Amniotic stem cell (primary cell): ENCODE measurements at places on chromosomes 5 and 9.

DNA sequence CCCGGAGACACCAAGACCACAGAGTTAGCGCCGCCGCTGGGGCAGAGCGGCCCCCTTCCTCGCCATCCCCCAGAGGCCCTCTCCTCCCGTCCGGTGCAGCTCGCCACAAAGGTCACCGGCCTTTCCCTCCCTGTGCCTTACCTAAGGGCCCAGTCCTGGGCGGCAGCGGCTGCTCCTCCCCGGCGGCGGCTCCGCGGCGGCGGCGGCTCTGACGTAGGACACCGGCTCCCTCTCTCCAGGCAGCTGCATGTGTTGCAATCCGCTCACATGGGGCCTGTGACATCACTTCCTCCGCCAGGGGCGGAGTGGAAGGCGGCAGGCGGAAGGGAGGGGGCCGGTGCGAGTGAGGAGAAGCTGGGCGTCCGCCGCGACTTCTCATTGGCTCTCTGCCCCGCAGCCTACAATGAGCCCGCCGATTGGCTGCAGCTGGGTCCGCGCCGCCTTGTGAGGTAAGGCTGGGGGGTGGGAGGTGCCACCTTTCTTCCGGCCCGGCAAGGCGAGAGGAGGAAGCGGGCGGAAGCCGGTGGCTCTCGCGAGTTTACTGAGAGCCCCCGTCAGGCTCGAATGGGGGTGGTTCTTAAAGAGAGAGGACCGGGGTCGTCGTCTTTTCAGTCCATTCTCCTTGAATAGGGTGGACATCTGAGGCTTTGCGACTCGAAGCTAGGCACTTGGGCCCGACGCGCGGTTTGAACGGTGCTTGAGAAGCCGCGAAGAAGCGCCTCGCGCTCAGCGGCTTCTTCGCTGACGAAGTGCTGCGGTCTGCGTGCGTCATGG, at the start of gene ETF1:
Gene ETF1 (minus strand): TSS at position 281 of the 774 bp plus-strand sequence. CDS start 318 bp downstream, outside the sequence.
- peak; percentile 100 for DNase-seq

- DNase-seq: no peak
Measured at GRCh38 chr9:36346569-36346968, 53.5 kb downstream of the RNF38 start.

DNA sequence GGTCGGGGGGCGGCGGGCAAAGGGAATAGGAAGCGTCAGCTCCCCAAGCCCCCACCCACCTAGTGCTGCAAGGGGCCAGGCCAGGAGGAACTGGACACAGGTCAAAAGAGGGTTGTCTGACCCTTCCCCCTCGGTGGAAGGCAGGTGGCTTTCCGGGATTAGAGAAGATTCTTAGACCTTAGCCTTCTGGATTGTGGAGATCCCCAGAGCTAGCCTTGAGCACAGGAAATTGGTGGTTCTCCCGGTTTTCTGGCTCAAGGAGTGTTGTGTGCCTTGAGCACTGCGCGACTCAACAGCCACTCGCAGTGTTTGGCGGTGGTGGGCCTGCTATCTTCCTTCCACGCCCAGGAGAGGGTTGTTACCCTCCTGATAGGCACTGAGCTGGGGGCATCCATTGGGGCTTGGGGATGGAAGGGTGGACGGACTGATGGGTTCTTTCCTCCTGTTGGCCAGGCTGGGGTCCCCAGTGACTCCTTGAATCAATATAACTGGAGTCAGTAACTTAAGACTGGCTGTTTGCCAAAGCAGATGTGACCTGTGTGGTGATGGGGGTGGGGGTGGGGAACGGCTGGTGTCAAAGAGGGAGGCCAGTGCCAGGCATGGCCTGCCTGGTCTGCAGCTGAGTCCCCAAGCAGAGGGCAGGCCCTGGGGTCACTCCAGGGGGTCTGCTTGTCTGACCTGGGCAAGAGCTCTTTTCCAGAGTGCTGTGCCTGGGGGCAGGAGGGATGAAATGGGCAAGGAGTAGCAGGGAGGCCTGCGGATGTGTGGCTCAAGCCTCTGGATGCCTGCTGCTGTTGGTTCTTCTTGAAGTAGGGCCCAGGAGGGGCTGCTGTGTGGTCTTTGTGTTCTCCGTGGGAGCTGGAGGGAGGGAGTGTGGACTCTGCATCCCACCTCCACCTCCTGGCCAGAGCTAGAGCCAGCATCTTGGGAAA, 2.1 kb downstream of the FGF18 start:
- DNase-seq: no peak

DNA sequence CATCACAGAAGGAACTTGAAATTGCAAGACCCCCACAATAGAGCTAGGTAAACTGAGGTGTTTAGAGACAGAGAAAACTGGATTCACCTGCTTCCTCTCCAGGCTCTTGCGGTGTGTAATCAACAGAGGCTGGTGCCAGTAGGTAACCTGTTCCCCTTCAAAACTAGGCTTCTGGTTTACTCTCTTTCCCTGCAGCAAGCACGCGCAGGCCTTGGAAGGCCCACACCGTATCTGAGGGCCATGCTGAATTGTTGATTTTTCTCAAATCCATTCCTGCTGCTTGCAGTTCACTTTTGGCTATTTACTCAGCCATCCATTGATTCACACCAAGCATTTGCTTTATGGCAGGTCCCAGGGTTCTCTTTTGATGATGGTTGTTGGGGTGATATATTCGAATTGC, 667 bp upstream of the FRRS1L start:
- DNase-seq: no peak

- no peak for DNase-seq
Measured at GRCh38 chr5:27313549-27313948, 275.2 kb upstream of the CDH9 start.

- DNase-seq: no peak
Measured at GRCh38 chr9:127166651-127167524, 44.5 kb upstream of the ANGPTL2 start.

DNA sequence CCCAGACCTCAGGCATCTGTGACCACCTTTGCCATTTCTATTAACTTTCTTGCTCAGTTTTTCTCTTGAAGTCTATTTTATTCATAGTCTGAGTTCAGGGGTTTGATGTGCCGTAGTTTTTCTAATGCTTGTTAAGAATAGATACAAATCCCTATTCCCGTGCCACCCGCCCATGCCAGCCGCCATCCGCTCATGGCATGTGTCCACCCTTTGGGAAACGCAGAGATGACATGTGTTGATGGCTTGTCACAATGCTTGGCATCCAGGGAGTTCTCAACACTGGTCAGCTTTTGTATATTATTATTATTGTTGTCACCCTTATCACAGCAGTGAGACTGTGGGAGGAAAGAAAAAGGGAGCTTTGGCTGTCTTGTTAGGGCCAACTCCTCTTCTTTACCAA, 17.3 kb upstream of the ANGPTL2 start:
- DNase-seq: no peak

DNA sequence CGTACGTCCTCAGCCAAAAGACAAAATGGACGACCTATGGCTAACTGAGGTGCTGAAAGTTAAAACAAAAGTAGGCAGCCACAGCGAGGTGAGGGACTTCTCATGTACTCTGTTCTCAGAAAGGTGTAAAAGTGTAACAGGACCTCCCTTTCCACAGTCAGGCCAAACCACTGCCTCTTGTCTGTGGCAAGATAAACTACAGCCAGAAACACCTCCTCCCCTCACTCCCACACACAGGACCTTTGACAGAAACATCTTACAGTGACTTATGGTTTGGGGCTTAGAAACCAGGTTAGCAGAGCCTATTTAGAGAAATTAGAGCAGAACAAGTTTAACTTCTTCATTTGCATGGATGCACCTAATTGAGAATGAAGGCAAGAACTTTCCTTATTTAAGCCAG, 499.1 kb upstream of the GRIN3A start:
- no peak for DNase-seq

- no peak for DNase-seq
Measured at GRCh38 chr5:109247986-109248385, 161.8 kb downstream of the PJA2 start.

- no peak for DNase-seq
Measured at GRCh38 chr5:98428806-98429205, 344.7 kb upstream of the RGMB start.

DNA sequence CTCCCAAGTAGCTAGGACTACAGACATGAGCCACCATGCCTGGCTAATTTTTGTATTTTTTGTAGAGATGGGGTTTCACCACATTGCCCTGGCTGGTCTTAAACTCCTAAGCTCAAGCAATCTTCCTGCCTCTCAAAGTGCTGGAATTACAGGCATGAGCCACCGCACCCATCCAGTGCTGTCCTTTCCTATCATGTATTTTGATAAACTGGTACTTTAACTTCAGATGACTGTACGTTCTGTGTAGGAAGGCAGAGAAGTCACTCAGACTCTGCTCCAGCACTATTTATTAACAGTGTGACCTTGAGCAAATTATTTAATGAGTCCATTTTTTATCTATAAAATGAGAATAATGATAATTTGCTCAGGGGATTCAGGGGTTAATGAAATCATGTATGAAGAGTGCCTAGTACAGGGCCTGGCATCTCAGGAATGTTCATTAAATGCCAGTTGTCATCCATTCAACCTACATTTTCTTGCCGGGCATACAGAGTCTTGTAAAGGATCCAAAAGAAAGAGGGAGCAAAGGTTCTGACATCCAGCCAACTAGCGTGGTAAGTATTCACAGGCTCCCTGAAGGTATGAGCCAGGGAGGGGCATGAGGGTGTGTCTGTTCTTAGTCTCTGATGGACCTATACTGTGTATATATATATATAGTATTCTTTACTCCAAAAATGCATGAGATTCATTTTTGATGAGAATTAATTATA, 201.9 kb downstream of the PBX3 start:
- DNase-seq: no peak

DNA sequence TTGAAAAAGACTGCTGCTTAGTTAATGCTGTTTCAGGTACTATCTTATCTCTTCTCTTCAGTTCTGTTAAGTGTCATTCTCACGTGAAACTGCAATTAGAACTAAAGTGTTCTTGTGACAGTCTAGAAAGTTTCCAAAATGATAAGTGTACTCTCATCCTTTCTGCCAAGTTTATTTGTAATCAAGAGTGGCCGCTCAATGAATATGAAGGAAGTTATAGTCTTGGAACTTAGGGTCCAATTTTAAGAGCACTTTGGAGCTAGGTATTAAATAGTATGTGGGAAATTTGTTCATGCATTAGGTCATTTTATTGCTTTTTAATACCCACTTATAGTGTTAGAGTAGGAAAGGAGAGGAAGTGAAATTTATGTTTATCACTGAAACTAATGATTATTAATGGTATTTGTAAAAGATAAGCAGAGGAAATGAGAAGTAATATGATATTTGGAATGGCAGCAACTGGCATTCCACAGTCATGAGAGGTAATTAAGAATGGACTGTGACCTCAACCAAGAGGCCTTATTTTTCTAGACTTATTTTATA, 20.4 kb downstream of the XRCC4 start:
- no peak for DNase-seq

DNA sequence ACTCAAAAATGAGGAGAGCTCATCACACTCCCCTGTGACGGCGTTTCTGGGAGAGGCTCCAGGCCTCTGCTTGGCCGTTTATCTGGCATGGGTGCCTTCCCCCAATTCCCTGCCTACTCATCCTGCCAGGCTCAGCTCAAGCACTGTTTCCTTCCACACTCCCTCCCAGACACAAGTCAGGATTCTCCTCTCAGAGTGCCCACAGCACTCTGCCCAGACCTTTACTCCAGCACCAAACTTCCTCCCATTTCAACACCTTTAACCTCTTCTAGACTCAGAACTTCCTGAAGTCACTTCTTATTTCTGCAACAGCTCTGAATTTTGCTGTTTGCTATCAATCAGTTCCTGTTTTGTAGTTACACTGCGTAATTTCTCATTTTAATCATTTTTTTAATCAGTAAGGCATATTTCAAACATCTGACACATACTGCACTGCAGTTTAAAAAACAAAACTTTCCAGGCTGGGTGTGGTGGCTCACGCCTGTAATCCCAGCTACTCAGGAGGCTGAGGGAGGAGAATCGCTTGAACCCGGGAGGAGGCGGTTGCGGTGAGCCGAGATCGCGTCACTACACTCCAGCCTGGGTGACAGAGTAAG, 16.0 kb downstream of the TRMO start:
- DNase-seq: no peak

- DNase-seq: no peak
Measured at GRCh38 chr5:172065431-172066065, 59.1 kb upstream of the FBXW11 start.

GRCh38 chr5:139710319-139711066, 62.3 kb downstream of the CXXC5 start:
- no peak for DNase-seq

GRCh38 chr5:160385496-160385895, 14.4 kb downstream of the FAM200C start:
- no peak for DNase-seq

DNA sequence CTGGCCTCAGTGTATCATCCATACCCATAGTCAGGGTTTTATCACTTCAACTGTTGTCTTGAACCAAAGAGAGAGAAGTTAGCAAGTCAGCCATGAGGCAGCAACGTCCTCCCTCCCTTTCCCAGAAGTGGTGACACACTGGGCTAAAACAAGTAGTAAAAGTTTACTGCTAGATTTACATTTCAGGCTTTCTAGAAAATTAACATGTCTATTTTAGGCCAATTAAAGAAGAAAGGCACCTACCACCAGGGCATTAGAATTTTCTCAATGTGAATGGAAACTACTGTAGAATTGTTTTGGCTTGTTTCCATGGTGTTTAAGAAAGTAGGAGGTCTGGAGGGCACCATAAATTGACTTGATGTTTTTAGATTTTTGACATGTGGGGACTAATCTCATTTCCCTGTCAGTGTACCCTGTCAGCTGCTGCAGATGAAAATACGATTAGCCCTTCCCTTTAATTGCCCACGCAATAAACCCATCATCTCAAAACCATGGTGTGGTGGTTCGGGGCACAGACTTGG, 121.8 kb upstream of the ELL2 start:
- no peak for DNase-seq

DNA sequence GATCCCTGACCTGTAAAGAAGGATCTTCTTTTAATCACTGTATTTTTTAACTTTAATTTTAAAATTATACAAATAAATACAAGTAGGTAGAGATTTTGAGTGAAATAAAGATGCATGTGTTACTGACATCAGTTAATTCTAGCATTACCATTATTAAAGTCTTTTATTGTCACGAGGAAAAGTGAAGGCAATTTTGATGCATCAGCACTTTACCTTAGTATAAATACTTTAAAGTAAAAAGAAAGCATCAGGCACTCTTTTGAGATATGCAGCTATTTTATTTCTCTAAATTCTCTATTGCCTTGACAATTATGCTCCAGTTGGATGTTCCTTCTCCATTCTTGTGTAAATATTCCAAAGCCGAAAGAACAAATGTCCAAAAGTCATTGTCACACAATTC, 4.6 kb downstream of the HTR1A start:
- DNase-seq: no peak

GRCh38 chr9:30977965-30978364, 1406.5 kb upstream of the ACO1 start:
- DNase-seq: no peak
